Fibroblast of skin of left biceps (primary cell): ENCODE measurements at places on chromosomes 2 and 18.

DNA sequence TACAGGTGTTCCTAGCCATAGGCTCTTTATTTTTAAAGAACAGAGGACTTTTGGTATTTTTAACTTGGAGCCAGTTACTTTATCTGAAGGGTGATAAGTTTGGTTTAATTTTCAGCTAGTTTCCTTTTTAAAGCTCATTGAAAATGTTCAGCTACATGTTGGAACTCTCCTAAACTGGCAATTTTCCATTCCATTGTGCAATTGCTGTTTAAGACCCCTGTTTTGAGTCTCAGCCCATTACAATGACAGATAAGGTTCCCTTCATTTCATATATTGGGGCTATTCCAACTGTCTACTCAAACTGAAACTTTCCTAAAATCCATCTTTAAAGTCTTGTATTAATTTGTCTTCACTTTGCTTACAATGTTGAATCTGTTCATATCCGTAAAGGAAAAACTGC, 11.6 kb downstream of the MAIP1 start:
- DNase-seq: no peak

- no peak for DNase-seq
Measured at GRCh38 chr2:25044990-25045389, 3.1 kb downstream of the EFR3B start.

- peak; percentile 92 for DNase-seq
Measured at GRCh38 chr2:237218756-237219155, 133.1 kb downstream of the COPS8 start.

DNA sequence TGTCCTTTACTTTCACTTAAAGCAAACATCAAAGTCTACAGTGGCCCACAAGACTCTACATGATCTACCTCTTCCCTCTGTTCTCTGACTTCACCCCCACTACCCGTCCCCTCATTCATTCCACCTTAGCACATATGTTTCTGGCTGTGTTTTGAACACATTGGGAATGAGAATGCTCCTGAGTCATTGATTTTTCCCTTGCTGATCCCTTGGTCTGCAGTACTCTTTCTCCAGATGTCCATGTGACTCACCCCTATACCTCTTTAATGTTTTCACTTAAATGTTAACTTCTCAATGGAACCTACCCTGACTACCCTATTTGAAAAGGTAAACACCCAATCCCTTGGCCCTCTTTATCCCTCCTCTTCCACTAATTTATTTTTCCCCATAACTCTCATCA, 30.7 kb upstream of the FRZB start:
- no peak for DNase-seq

GRCh38 chr18:8142131-8142711, 467.0 kb upstream of the RAB12 start:
- DNase-seq: no peak

- DNase-seq: no peak
Measured at GRCh38 chr18:11336241-11336640, 186.9 kb upstream of the PIEZO2 start.

DNA sequence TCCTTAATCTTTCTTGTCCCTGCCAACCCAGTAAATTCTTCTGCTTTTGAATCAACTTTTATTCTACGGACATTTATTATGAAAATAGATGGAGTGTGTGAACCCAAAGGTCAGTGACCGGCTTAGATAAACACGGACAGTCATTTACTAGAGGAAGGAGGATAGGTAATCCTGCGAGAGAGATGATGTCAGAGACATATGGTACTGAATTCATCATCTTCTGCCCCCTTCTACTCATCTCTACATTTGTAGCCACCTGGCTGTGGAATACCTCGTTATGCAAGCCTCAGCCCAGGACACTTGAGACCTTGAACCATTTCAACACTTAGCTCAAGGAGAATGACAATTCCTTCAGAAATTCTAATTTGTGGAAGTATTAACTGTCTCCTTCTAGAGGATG, 443.6 kb downstream of the TDRD15 start:
- DNase-seq: no peak

DNA sequence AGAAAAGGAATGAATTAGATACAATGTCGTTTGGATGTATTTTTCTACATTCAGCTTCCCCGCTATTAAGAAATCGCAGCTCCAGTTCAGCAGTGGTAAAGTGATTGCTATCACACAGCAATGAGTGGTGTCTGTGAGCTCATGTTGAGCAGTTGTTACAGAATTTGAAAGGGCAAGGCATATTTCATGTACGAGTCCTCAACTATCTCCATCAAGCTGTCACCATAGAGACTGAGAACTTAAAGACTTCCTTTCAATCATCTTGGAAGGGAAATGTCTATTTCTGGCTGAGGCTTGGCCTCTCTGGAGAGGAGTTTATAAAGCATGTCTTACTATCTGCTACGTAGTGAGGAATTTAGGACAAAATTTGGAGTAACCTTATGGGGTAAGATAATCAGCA, 24.4 kb upstream of the FAM117B start:
- DNase-seq: no peak

GRCh38 chr2:222903234-222904220, 42.7 kb downstream of the ACSL3 start:
- DNase-seq: no peak

DNA sequence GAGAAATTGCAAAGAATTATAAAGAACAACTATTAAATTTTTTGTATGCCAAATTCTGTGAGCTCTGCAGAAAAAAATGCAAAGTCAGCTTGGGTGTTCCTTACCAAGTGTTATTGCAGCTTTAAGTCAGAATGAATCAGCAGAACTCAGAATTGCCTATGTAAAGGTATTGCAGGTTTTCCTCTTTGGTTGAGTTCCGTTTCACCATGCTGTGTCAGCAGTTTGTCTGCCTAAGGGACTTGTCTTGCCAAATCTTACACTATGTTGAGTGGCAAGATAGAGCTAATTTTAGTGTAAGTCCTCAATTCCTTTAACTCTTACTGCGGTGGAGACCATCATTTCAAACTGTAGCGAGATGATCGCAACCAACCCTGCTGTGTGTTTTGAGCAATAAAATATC, 38.8 kb downstream of the ADAM23 start:
- DNase-seq: no peak

GRCh38 chr2:159202568-159203071, 83.9 kb downstream of the WDSUB1 start:
- DNase-seq: peak; percentile 94

GRCh38 chr18:52001106-52001505, 338.9 kb upstream of the DCC start:
- no peak for DNase-seq

DNA sequence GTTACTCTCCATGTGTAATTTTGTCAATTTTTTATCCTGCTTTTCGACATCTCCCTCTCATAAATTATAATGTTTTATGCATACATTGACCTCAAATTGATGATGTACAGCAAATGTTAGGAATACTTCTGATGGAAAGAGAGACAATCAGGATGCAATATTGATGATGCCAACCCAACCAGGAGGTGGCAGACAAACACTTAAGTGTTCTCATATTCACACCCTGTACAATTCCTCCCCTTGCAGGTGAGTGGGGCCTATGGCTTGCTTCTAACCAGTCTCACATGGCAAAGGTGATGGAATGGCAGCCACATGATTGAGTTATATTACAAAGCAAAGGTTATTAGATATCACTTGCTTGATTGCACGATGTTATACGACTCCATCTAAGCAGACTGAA, 594.3 kb upstream of the REG3G start:
- DNase-seq: no peak

GRCh38 chr2:1518867-1519530, 105.7 kb downstream of the TPO start:
- no peak for DNase-seq

DNA sequence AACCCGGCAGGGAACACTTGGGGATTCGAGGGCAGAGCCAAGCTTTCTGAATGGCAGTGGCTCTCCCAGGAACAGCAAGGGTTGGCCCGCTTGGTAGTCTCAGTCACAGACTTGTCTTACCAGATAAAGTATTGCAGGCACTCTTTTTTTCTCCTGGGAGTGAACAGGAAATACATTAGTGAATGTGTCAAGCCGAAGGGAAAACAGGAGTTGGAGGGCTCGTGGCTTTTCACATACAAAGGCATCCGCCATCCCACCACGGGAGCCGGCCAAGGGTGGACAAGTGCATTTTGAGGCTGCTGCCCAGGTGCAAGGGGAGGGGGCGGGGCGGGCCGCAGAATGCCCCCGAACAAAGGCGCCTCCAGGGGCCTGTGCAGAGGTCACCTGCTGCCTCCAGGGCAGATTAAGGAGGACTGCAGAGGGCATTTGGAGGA, 163.3 kb upstream of the SIX3 start:
- no peak for DNase-seq

GRCh38 chr2:21175895-21176646, 52.3 kb downstream of the TDRD15 start:
- DNase-seq: no peak

DNA sequence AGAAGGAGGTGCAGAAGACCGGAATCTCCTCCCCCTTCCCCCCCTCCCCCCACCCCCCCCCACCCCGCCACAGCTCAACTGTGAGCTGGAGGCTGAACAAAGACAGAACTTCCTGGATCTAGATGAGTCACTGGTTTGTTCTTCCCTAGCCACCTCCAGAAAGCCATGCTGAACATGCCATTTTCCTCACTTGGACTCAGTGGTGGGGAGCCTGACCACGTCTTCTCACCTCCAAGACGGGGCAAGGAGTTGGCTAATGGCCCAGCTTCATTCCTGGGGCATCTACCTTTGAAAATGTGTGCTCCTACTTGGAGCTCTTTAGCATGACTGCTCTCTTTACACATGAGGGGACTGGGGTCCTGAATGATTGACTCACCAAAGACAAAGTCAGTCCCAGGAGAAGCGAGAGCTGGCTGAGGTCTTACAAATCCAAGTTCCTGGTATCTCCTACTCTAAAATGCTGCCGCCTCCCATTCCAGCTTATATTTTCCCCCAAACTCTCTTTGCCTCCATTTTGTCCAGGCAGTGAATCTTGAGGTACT, 22.6 kb upstream of the FZD5 start:
- peak; percentile 32 for DNase-seq

DNA sequence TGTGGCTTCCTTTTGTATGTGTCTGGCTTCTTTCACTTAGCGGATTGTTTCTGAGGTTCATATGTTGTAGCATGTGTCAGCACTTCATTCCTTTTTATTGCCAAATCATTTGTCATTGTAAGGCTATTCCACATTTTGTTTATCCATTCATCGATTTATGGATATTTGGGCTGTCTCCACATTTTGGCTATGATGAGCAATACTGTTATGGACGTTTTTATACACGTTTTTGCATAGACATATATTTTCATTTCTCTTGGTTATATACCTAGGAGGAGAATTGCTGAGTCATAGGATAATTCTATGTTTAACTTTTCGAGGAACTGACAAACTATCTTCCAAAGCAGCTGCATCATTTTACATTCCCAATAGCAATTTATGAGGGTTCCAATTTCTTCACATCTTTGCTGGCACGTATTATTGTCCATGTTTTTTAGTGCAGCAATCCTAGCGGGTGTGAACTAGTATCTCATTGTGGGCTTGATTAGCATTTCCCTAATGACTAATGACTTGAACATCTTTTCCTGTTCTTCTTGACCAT, 48.1 kb upstream of the TBC1D8 start:
- DNase-seq: peak; percentile 77

GRCh38 chr2:139165041-139165440, 384.9 kb upstream of the NXPH2 start:
- DNase-seq: no peak

- no peak for DNase-seq
Measured at GRCh38 chr18:6616981-6617380, 112.5 kb upstream of the ARHGAP28 start.

GRCh38 chr2:48525269-48525943, 4.5 kb upstream of the STON1 start:
- DNase-seq: no peak

- no peak for DNase-seq
Measured at GRCh38 chr2:211367711-211368110, 811.3 kb downstream of the CPS1 start.

DNA sequence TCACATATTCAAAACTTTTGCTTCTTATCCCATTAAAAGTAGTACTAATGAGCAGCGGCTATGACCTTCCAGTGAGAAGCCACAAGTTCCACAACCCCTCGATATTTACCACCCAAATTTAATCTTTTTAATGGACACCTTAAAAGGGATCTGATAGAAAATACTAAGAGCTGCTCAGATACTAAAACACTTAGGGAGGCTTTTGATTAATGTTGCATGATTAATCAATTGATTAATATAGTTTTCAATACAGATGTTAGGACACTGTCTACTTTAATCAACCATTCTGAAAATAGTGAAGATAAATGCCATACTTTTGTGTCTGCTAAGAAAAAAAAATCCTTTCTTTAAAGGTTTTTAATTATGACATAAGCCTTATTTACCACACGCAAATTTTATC, 1312.8 kb upstream of the ACVR2A start:
- no peak for DNase-seq

DNA sequence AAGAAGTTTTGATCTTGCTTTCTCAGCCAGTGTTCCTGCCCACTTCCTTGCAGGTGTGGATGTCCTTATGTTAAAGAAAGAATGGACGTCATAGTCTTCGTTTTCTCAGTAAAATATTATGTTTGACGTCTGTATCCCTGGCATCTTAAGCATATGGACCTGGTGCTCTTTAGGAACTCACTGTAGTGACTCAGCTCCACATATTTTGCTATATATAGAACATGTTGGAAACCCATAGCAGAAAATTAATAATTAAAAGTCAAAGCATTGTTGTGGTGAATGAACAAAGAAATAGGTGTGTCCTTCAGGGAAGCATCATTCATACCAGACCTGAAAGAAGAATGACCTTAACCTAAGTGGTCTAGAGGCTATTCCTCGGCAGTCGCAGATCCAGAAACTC, 196.1 kb downstream of the MCFD2 start:
- peak; percentile 50 for DNase-seq

DNA sequence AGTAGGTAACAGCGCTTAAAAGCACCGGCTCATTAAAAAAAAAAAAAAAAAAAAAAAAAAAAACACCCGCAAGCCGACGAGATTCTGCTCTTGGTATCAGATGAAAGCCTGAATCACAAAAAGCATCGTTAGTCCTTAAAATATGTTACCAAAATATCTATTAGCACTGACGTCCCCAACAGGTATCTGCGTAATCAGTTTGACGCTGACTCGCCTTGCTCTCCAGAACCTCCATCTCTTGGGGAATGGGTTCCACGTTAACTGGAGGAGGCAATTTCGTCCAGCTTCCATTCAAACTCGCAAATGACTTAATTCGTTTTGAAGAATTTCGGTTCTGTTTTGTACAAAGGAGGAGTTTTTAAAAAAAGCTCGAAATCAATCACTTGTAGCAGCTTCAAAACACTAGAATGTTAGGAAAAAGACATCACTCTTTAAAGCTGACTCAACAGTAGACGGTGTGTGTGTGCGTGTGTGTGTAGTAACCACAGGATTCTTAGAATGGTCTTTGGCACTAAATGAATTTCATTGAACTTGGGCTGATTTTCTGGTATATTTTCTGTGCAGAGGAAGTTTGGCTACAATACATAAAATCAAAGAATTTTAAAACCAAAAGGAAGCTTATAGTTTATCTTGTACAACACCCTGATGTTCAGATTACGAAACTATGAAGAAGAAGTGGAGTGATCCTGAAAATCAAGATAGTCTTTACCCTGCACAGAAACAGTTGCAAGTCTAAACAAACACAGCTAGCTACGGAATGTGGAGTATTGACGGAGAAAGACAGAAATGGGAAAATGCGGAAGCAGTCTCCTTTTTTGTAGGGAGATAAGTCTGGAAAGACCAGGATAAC, 1.1 kb upstream of the PGAP1 start:
- peak; percentile 59 for DNase-seq
